ENCODE measurements at places on chromosomes 11 and 22.

- peaks cover 64% of the 10 kb centered on the region for H3K27me3 ChIP-seq
- DNase-seq: no peak
- H3K27ac ChIP-seq: no peak overlapping the region
- H3K36me3 ChIP-seq: no peaks in the 10 kb centered on the region
Measured at GRCh38 chr22:50171319-50171964, 911 bp downstream of the PANX2 start.

DNA sequence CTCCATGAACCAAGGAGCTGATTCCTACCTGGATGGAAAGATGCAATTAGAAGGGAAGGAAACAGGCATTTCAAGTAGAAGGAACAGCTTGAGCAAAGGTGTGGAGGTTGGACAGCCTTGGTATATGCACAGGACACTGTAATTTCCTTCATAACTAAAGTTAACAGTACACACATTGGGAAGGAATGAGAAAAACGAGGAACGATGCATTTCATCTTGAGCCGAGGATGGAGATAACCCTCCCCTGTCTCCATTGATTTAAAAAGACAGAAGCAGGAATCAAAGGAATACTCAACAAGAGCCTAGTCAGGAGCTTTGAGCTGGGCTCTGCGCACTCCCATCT lies 2.3 kb upstream of the PRG2 start:
- H3K4me3 ChIP-seq: no peak overlapping the region
- H3K36me3 ChIP-seq: no peaks in the 10 kb centered on the region
- H3K4me1 ChIP-seq: no peaks in the 10 kb centered on the region
- no peak for DNase-seq
- no peak overlapping the region for H3K27ac ChIP-seq

DNA sequence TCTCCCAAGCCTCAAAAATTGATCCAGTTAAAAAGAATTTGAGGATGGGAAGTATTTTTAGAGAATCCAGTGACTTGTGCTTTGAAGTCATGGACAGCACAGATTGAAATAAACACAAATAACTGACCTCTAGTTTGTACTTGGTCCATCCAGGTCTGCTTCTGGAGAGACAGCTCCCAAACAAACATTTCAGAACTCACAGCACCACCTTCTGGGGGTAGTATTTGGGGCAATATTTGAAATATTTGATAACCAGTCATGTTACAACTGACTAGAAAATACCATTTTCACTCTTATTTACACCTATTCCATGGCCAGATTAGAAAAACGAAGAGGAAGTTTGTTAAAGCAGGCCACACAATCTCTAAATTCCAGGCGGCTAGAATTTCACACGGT lies 56.2 kb downstream of the CTSC start:
- no peaks in the 10 kb centered on the region for H3K27me3 ChIP-seq
- H3K4me3 ChIP-seq: no peak overlapping the region
- no peaks in the 10 kb centered on the region for H3K36me3 ChIP-seq

DNA sequence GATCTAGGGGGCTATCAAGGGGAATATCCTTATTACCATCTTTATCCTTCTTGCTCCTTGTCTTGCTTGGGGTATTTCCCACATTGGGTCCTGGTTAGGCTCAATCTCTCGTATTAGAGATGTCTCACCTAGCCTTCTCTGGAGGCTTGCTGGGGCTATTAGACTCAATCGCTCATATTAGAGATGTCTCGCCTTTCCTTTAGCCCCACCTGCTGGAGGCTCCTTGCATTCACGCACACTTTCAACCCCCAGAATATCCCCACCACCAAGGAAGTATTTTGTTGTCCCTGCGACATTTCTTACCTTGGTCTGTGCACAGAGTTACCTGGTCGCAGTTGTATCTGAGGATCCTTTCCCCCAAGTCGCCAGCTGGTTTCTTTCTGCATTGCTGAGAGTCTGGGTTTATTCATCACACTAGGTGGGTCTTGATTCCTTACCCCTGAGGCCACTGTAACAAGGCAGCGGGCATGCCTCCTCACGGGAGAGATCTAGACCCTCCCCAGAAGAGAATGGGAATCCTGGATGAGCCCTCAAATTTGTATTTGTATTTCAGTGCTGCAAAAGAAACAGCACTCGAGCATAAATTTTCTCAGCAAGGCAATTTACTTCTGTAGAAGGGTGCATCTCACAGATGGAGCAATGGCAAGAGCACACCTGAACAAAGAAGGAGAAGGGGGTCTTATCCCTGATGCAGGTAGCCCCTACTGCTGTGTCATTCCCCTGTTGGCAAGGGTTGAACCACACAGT lies 15.9 kb upstream of the HYLS1 start:
- H3K27me3 ChIP-seq: no peaks in the 10 kb centered on the region
- DNase-seq: no peak
- H3K4me3 ChIP-seq: no peak overlapping the region
- H3K36me3 ChIP-seq: no peaks in the 10 kb centered on the region

DNA sequence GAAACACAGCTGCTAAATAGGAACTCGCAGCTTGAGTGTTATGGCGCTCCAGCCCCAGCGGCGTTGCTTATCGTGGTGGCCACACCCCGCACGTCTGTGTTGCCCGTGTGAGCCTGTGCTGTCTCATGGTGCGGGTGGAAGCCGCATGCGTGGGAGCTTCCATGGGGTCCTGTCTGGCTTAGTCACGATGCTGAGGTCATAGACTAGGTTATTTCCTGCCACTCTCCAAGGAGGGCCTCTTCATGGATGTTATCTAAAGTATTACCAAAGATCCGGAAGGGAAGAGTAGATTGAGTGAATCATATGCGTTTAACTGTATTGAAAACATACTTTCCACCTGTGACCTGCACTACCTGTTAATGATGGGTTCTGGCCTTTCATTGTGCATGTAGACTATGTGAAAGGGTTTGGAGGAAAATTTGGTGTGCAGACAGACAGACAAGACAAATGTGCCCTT lies 21.7 kb downstream of the CTTN start:
- H3K36me3 ChIP-seq: no peaks in the 10 kb centered on the region
- H3K4me1 ChIP-seq: no peaks in the 10 kb centered on the region
- H3K27me3 ChIP-seq: no peaks in the 10 kb centered on the region
- H3K4me3 ChIP-seq: no peak overlapping the region

DNA sequence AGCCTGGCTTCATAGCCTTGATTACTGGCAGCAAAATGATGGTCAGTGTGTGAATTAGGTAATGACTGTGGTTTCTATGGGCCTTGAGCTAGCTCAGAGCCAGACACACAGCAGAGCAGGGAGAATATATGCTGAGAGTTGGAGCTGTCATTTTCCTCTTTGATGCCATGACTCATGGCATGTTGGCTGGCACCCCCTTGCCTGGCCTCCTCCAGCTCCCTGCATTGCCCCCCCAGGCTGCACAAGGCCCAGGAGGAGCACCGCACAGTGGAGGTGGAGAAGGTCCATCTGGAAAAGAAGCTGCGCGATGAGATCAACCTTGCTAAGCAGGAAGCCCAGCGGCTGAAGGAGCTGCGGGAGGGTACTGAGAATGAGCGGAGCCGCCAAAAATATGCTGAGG lies 20.3 kb upstream of the RRM1 start:
- H3K27ac ChIP-seq: no peak overlapping the region
- H3K36me3 ChIP-seq: peaks cover 41% of the 10 kb centered on the region
- H3K4me3 ChIP-seq: no peak overlapping the region
- H3K4me1 ChIP-seq: peaks cover 7% of the 10 kb centered on the region
- DNase-seq: no peak

Measured in T-cell (primary cell).